Cortex of kidney (tissue), 1 donor: ENCODE measurements at places on chromosomes 1 and 21.

GRCh38 chr1:217181756-217182155, 449.1 kb downstream of the GPATCH2 start:
- DNase-seq: no peak

DNA sequence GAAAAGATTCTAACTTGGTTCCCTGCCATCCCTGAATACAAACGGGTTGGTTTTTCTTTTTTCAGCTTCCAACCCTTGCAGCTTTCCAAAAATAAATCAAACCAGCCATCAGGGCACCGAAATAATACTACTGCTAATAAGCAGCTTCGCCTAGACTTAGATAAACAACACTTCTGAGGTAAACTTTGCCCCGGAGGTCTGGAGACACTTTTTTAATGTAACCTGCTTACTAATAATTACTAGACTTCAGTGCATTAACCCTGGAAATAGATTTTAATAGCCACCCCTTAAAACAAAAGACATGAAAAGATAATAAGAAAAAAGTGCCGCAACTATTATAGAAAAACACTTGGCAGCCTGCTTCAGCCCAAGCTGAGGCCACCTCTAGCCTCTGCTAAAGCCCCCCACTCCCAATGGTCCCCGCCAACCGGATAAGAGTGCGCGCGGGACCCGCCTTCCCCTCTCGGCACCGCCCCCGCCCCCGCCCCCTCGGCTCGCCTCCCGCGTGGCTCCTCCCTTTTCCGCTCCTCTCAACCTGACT, 405 bp upstream of the GADD45A start:
- DNase-seq: no peak

GRCh38 chr1:61140778-61141177, 58.4 kb downstream of the NFIA start:
- no peak for DNase-seq

DNA sequence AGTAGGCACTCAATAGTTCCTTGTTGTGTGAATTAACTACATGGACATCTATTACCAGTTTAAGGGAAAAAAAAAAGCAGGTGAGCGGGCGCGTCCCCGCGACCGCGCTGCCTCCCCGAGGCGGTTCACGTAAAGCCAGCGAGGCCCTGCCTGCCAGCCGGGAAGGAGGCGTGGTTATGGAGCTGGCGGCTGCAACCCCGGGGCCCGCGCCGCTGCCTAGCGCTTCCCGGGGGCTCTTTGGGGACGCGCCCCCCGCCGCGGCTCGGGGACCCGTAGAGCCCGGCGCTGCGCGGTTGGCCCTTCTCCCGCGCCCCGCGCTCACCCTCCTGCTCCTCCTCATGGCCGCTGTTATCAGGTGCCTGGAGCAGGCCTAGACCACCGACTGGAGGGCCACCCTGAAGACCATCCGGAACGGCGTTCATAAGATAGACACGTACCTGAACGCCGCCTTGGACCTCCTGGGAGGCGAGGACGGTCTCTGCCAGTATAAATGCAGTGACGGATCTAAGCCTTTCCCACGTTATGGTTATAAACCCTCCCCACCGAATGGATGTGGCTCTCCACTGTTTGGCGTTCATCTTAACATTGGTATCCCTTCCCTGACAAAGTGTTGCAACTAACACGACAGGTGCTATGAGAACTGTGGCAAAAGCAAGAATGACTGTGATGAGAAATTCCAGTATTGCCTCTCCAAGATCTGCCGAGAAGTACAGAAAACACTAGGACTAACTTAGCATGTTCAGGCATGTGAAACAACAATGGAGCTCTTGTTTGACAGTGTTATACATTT, 2.6 kb upstream of the CC2D1B start:
- DNase-seq: no peak

DNA sequence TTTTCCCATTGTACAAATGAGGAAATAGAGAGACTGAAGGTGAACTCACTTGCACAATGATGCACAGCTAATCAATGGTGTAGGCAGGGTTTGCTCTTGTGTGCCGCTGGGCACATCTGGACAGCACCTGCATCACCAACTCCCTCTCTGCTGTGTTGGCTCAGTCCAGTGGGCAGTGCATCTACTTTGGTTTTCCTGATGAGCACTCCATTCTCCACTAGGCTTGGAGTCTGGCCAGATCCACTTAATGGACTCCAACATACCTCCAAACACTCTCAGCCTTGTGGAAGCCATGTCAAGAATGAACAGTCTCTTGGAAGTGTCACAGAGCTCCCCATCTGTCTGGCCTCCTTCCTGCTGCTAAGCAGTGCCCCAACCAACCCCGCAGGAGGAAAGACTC, 152.2 kb downstream of the HIVEP3 start:
- no peak for DNase-seq

GRCh38 chr1:154221278-154222001, 685 bp downstream of the UBAP2L start:
- no peak for DNase-seq

DNA sequence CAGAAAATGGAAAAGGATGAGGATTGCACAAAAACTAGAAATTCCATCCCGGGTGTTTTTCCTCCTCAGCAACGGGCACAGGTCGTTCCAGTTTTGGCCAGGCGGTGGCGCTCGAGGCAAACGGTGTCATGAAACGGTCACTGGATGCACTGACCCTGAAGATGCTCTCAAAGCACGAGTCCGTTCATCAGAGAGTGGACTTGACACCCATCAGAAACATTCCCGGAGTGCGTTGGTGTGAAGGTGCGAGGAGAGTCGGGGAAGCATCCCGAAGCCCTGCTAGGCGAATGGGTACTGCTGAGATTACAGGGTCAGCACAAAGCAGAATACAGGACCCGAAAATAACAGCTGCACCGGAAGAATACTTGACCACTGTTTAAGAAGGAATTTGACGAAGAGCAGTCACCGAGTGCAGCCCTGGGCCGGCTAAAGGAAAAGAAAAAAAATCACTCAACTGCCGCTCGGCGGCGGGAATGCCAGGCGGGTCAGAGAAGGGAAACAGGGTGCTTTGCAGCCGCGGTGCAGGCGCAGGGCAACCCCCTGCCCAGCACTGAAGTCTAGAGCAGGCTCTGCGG, 71.7 kb upstream of the ETS2 start:
- no peak for DNase-seq

- DNase-seq: no peak
Observed at GRCh38 chr1:47226839-47227215, 5.2 kb downstream of the TAL1 start.

GRCh38 chr1:108814343-108815125, 42.4 kb downstream of the AKNAD1 start:
- no peak for DNase-seq

- no peak for DNase-seq
Observed at GRCh38 chr1:211378844-211379243, 52.2 kb downstream of the TRAF5 start.

- no peak for DNase-seq
Observed at GRCh38 chr1:197986817-197987216, 69.6 kb downstream of the LHX9 start.

DNA sequence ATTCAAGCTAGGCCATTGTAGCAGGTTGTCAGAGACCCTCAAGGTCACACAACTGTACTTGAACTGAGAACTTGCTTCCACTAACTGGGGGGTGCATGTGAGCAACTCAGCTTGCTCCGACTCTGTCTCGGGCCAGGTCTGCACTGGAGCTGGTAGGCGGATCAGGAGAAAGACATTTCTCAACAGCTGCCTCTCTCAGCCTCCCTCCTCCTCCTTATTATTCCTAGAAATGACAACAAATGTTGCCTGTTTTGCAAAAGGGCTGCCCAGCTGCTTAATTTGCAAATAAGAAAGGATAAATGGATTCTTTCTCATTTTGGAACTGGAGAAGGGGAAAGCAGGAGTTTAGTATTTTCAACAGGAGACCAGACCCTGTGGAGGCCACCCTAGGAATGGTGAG, 140.5 kb downstream of the RHOU start:
- DNase-seq: no peak

DNA sequence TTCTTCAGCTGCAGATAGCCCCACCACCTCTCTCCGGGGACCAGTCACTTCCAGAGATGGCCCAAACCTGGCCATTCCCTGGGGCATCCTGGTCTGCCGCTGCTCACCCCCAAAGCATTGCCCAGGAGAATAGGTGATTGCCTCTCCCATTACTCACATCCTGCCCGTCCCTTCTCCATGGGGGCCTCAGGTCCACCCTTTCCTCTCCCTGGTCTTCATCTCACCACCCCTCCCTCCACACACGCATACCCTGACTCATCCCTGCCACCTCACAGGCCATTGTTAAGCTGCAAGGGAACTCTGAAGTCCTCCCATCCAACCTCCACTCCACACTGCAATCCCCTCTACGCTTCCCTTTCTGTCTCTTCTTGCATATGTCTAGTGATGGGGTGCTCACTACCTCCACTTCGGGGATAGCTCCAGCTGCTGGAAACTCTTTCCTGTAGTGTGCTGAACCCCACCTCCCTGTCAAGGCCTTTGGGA, at the start of gene PLEKHG5:
PLEKHG5 (minus strand) TSS at position 188 of the 483 bp plus-strand sequence. CDS start 14,096 bp downstream, outside the sequence.
- no peak for DNase-seq

- no peak for DNase-seq
Observed at GRCh38 chr21:46504666-46505065, 46.0 kb downstream of the DIP2A start.

DNA sequence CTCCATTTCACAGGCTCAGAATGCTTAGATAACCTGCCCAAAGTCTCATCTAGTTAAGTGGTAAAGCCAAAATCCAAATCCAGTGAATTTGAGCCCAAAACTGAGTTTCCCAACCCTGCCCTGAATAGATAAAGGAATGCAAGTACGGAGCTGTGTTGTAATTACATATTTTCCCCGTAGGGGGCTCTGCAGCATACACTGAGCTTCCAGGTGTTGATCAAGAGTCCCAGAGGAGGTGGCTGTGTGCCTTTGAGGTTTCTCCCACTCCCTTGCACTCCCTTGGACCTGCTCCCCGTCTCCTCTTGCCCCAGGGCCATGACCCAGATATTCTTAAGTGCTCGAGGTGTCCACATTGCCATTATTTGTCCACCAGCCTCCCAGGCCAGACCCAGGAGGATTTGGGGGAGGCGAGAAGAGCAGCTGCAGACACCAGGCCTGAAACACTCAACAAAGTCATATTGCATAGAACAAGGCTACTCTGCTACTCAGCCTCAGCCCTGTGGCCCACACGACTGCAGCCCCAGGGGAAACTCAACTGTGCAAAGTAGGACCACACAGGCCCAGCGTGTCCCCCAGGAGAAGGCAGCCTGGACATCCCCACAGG, 18.4 kb upstream of the LY9 start:
- DNase-seq: no peak

DNA sequence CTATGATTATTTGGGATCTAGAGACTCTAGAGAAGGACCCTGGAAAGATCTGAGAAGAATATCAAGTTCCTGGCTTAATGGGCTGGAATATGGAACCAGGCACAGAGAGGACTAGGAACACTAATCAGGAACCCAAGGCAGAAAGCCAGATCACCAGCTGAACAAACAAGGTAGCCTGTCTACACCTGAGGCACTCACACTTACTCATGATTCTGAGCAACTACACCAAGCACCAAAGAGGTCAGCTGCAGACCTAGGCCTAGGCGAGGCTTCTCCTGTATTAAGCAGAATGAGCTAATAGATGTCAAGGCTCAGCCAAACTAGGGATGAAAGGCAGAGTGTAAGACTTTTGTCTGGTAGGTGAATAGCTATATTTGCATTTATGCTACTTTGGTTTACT, 368.1 kb downstream of the LTN1 start:
- DNase-seq: no peak

- no peak for DNase-seq
Observed at GRCh38 chr1:185490924-185491323, 173.9 kb upstream of the IVNS1ABP start.
